ENCODE measurements at places on chromosomes 13 and 19.

- DNase-seq = no peak
Observed at GRCh38 chr13:49498206-49498605, 2.5 kb downstream of the PHF11 start.

- DNase-seq = no peak
Observed at GRCh38 chr13:46615888-46616531, 63.0 kb downstream of the LRCH1 start.

- DNase-seq = no peak
Observed at GRCh38 chr13:61908906-61909615, 493.4 kb upstream of the PCDH20 start.

DNA sequence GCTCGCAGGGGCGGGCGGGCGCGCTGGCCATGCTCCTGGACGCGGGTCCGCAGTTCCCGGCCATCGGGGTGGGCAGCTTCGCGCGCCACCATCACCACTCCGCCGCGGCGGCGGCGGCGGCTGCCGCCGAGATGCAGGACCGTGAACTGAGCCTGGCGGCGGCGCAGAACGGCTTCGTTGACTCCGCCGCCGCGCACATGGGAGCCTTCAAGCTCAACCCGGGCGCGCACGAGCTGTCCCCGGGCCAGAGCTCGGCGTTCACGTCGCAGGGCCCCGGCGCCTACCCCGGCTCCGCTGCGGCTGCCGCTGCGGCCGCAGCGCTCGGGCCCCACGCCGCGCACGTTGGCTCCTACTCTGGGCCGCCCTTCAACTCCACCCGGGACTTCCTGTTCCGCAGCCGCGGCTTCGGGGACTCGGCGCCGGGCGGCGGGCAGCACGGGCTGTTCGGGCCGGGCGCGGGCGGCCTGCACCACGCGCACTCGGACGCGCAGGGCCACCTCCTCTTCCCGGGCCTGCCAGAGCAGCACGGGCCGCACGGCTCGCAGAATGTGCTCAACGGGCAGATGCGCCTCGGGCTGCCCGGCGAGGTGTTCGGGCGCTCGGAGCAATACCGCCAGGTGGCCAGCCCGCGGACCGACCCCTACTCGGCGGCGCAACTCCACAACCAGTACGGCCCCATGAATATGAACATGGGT lies 599 bp downstream of the ZIC2 start:
- no peak for DNase-seq

DNA sequence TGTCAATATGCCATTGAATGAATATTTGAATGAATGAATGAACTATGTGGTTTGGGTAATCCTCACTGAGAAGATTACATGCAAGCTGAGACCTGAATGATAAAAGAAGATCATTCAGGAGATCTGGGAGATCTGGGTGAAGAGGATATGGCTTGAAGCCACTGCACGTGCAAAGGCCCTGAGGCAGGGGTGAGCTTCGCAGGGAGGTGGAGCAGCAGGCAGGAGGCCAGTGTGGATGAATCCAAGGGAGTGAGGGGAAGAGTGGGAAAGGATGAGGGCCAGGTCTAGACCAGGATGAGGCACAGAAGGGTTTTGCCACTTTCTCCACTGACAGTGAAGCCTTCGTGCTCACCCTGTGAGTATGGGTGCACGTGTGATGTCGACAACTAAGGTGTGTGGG lies 49.9 kb downstream of the ERICH4 start:
- DNase-seq = no peak

DNA sequence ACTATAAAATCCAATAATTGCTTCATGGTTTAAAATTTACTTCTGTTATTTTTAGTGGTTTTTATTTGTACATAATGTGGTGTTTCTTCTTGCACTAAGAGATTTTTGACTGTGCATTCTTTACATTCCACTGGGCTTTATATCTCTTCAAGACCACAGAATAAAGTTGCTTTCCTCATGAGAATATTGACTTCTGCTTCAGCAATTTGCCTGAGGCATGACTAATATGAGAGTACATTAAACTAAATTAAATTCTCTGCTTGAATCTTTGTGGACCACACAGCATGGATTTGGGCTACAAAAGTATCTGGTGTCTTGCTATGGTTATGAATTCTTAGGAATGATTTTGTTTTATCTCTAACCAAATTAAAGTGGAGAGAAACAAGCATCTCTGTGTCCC lies 1463.4 kb upstream of the PCDH20 start:
- no peak for DNase-seq

GRCh38 chr13:45238945-45239795 lies 38.3 kb upstream of the KCTD4 start:
- no peak for DNase-seq

DNA sequence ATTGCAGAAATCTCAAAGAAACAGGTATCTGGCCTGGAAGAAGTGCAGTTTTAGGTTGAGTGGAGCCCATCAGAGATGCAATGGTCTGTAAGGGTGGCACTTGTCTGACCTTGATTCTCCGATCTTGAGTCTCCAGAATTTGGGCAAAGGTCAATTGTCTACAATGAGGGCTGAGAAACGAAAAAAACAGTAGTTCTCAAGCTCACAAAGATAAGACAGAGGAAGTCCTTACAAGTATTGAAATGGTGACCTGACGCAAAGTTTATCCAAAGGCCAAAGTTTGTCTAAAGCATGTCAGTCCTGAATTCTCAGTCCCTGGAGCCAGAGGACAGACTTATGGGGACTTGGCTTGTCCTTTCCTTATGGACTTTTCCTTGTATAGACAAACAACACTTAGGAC lies 40.3 kb downstream of the CYSLTR2 start:
- DNase-seq = no peak

- no peak for DNase-seq
Observed at GRCh38 chr13:91493442-91493841, 95.0 kb downstream of the GPC5 start.

GRCh38 chr13:39773833-39774232 lies 118.4 kb downstream of the COG6 start:
- no peak for DNase-seq

Data from HuH-7.5 (cell line).